ENCODE measurements at places on chromosomes 11 and 22. TPM values are rescaled to one million over a fixed set of nuclear protein-coding genes. Genes with fewer than 3 reads are reported as not detected.

DNA sequence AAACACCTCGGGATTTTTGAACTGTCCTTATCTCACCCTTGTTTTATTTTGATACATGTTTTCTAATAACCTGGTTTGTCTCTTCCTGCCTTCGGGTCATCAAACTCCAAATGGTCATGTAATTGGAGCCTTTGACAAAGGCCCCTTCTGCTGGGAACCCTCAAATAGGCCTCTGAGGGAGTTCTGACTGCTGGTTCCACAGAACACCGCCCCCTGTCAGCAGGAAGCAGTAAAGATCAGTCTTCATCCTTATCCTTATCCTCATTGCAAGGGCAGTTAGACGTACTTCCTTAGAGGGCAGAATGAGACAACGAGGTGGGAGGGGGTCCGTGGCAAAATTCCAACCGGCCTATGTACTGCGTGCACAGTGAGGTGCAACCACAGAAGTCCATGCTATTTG lies 12.1 kb downstream of the TRIM51 start:
- DNase-seq: no peak

The OR52I1 gene
- total RNA-seq: not detected

The TUBA8 gene
- total RNA-seq: 253 TPM

The PKP3 gene
- total RNA-seq: 0.52 TPM

The OR8G5 gene
- not detected for total RNA-seq

The CELSR1 gene
- total RNA-seq: 8.9 TPM

DNA sequence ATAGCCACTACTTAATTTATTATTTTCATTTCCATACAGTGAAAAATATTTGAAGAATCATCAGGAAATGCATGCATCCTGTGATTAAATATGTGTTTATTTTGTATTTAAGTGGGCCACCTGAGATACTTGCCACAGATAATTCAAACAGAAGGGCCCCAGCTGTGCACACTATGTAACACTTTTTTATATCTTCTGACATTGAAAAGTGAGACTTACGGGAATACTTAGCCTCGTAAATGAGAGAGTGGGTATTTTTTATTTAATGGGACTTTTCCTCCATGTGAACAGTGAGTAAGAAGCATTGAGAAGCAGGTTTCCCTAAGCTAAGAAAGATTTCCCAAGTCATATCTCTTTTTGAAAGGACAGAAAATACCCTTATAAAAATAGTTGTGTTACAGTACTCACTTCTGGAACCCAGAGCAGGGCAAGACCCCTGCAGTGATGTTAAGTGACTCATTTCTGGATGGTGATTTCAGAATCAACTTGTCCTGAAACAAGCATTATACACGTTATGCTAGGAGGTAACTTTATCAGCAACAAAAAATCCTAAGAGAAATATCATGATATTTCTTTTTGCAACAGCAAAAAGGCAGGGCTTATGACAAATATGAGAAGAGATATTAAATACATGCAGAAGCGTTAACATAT lies 478.1 kb upstream of the CHORDC1 start:
- DNase-seq: no peak

DNA sequence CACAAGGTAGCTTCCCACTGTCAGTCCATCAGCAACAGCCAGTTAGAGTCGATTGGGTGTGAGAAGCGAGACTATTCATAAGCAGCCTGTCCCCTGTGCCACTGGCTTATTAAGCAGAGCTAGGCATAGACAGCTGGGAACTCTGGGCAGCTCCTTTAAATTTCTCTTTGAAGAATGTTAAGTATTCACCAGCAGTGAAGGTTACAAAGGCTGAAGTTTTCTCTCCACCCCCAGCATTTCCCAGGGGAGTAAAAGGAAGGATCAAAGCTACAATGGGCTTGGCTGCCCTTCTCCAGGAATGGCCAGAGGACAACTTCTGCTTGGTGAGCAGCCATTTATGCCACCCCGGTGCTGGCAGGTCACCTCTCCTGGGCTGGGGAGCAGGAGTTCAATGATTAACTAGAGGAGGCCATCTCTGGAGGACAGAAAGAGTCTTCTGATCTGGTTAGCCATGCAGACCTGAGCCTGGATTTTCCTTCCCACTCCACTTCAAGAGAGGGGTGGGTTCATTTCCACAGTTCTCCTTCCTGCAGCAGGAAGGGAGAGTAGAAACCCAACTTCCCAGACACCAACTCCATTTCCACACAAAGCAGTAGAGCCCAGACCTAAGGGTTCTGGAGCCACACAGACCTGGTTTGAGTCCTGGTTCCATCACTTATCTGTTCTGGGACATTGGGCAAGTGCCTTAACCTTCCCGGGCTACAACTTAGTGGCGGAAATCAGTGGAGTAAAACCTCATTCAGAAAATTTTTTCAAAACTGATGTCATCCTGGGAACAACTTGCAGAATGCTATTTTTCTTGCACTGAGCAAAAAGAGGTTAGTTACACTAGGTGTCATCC lies 22.6 kb downstream of the POU2AF3 start:
- no peak for DNase-seq

The APOA5 gene
- total RNA-seq: not detected

GRCh38 chr11:61897387-61898246 lies 6.3 kb upstream of the FADS3 start:
- peak; percentile 69 for DNase-seq

Measured in left ventricle myocardium inferior (tissue), 1 donor.